HuH-7 (cell line): ENCODE measurements at places on chromosomes 12 and 14.

GRCh38 chr14:41839661-41840060 lies 233.0 kb downstream of the LRFN5 start:
- no peak for DNase-seq

- DNase-seq = no peak
Measured at GRCh38 chr12:105982022-105982421, 156.7 kb downstream of the NUAK1 start.

DNA sequence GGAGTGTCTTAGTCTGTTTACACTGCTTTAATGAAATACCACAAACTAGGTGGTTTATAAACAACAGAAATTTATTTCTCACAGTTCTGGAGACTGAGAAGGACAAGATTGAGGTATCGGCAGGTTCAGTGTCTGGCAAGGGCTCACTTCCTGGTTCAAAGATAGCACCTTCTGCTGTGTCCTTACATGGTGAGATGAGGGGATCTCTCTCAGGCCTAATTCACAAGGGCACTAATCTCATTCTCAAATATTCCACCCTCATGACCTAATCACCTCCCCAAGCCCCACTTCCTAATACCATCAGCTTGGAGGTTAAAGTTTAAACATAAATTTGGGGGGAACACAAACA lies 35.0 kb upstream of the PLEK2 start:
- no peak for DNase-seq

DNA sequence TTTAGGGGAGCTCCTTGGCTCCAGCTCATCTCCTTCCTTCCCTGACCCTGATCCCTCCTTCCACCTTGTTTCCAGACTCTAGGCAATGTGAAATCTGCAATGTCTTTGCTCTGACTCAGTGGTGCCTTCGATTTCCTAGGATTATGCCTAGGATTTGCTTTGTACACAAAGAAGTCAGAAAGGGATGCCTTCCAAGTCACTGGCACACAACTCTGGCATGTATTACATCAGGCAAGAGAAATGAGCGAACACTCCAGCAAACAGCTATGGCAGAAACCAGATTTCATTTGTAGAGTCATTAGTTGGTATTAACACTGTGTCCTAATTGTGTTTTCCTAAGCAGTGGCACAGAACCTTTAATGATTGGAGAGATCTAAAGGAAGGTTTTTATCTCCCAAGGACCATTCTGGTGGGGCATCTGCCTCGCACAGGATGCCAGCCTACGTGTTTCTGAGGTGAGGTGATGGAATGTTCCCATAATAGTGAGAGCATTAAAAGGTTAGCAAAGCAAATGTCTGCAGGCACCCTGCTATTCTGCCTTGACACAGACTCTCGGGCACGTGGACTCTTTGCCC lies 84.9 kb downstream of the WSCD2 start:
- DNase-seq = no peak

DNA sequence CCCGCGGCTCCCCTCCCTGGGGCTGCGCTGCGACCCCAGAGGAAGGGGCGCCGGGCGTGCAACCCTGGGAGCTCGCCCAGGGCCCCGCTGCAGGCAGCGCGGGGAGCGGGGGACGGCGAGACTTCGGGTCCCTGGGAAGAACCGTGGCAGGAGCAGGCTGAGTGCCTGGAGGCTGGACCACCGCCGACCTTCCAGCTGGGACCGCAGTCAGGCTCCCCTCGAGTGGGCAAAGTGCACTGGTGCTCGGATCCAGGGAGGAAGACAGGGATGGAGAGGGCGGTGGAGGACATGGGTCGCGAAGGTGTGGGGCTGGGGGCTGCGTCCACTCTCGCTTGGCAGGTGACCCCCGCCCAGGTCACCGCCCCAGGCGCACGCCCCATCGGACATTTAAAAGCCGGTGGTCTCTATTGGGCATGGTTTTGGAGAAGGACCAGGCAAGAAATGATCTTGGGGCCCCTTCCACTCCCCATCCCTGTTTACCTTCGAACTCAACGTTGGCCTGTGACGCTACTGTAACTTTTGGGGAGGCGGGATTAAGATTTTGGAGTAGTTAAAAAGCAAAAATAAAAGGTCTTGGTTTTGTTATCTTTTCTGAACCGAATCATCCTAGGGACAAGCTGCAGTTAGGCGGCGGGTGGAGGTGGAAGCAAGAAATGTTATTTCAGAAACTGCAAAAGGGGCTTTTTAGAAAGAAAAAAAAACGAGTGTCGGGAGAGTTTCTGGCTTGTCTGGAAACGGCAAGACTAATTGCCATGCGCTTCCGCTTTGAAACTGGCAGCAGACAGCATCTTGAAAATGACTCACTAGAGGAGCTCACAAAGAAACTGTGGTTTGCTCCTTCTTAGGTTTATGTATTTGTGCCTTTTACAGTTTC lies 1.0 kb downstream of the ELK3 start:
- peak; percentile 64 for DNase-seq

DNA sequence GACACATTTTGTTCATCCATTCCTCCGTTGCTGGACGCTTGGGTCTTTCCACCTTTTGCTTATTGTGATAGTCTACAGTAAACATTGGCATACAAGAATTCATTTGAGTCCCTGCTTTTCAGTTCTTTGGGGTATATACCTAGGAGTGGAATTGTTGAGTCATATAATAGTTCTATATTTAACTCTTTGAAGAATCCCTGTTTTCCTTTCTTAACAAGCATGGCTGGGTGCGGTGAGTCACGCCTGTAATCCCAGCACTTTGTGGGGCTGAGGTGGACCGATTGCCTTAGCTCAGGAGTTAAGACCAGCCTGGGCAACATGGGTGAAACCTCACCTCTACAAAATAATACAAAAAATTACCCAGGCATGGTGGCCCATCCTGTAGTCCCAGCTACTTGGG lies 75.4 kb downstream of the CCDC92 start:
- no peak for DNase-seq

DNA sequence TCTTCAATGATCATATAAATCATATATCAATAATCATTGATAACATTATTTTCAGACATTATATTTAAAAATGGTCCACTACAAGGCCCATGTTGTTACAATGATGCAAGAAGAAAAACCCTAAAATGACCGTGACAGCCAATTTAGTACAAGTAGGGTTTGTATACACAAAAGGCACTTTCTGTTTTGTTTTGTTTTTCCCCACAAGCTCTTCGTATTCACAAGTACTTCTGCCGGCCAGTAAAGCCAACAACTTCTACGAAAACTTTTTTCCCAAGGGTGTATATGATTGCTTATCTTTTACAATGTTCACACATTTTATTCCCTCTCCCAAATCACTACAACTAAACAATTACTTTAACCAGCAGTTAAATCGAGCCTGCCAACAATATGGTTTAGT lies 9.6 kb downstream of the PTPRB start:
- no peak for DNase-seq

GRCh38 chr12:31005256-31005943 lies 68.3 kb upstream of the DDX11 start:
- DNase-seq = no peak

GRCh38 chr14:23182372-23183157 lies 895 bp downstream of the SLC7A8 start:
- no peak for DNase-seq

DNA sequence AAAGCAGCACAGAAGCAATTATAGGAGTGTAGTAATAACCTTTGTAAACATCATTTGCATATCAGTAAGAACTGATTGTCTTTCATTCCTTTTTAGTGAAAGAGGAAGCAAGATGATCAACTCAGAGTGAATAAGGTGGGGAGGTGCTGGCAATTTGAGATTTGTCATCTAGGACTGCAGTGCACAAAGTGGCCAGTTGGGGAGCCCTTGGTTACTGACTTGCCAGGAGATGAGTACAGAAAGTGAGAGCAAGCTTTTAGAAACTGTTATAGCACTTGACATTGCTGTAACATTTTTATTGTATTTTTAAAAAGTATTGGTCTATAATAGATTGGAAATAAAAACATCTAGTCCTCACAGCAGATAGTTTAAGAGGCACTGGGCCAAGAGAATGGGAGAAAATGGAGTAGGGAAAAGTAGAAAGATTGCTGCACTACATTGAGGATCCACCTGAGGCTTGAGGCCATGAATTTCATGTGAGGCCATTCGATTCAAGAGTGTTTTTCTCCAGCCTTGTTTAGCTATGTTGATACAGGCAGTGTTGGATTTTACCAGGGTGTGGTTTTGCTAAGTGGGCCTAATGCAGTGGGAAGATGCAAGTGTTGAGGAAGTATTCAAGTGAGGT lies 98.2 kb downstream of the SNAPC1 start:
- DNase-seq = peak; percentile 68

- DNase-seq = no peak
Measured at GRCh38 chr14:60242429-60242828, 6.6 kb upstream of the PPM1A start.

- DNase-seq = no peak
Measured at GRCh38 chr12:104369708-104370107, 66.2 kb downstream of the EID3 start.

DNA sequence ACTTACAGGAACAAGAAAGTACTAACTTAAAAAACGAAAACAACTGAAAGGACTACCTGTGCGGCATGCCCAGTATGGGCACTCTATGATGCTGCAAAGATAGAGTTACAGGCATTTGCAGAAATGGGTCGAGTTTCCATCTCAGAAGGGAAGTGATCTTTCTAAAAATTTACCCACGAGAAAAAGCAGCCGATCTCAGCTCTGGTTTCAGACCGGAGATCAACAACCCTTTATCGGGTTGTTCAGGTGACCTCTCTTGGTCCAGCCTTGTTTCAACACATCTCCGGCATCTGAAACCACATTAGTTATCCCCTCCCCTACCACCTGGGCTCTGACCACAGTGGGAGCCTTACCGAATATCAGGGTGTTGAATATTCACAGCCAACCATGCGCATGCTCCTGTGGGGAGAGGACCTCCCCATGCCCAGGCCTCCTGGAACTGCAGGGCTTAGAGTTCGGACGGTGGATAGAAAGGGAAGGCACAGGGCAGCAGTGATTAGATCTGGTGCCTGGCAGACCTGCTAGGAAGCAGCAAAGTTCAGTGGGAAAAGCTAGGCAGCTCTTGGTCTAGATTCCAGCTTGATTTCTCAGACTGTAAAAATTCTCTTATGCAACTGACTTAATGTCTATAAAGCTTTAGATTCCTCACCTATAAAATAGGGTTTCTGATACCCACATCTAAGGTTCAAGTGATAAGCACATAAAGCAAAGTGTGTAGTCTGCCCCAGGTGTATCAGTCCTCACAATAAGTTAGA lies 906.0 kb downstream of the VRK1 start:
- no peak for DNase-seq

GRCh38 chr14:81849714-81850113 lies 316.1 kb upstream of the SEL1L start:
- DNase-seq = no peak
